ENCODE measurements at places on chromosomes 11 and 22. TPM values are rescaled to one million over a fixed set of nuclear protein-coding genes. Genes with fewer than 3 reads are reported as not detected.

The ADSL gene
- total RNA-seq: 78.9 TPM

DNA sequence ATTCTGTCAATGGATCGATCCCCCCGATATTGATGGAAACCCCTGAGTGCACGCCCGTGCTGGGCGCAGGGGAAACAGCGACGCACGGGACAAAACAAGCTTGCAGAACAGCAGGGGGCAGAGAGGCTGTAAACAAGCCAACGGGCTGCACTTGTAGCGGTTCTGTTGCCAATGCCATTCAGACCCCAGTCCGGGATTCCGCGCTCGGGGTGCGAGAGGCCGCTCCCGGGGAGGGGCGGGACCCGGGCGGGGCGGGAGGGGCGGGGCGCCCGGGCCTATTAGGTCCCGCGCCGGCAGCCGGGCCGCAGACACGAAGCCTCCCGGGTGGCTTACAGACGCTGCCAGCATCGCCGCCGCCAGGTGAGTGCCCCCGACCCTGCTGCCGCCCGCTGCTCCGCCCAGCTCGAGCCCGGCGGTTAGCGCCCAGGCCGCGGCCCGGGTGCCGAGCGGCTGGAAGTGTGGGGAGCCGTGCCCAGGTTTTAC is at the start of gene BIK:
BIK (plus strand) TSS at position 307 of the 483 bp plus-strand sequence. CDS start 13,273 bp downstream, outside the sequence.
- H3K27me3 ChIP-seq: no peaks in the 10 kb centered on the region
- peaks cover 5% of the 10 kb centered on the region for H3K4me1 ChIP-seq

- H3K27me3 ChIP-seq: no peaks in the 10 kb centered on the region
- H3K4me1 ChIP-seq: peaks cover 20% of the 10 kb centered on the region
- H3K27ac ChIP-seq: no peak overlapping the region
- H3K36me3 ChIP-seq: no peaks in the 10 kb centered on the region
- no peak for DNase-seq
Observed at GRCh38 chr11:74818283-74818946, 69.8 kb downstream of the RNF169 start.

The SLCO2B1 gene
- total RNA-seq: 33.2 TPM

DNA sequence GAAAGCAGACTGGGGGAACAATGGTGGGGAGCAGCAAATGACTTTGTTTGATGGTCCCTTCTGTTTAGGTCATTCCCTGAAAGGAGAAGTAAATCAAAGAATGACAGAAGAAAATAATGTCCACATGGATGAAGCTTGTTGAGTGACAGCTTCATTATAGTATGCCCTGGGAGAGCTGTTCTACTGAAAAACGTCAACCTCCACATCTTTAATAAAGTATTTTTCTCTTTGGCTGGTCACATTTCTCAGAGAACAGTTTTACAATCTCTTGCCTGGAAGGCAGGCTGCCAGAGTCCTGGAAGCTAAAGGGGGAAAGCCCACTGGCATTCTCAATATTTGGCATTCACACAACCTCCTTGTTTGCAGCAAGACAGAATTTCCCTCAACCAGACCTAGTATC is 287.9 kb downstream of the SWAP70 start:
- DNase-seq: no peak
- no peaks in the 10 kb centered on the region for H3K36me3 ChIP-seq
- H3K27ac ChIP-seq: no peak overlapping the region
- peaks cover 2% of the 10 kb centered on the region for H3K4me1 ChIP-seq
- no peak overlapping the region for H3K4me3 ChIP-seq

GRCh38 chr22:45997077-45997776 is 20.3 kb upstream of the WNT7B start:
- DNase-seq: peak; percentile 89
- peak overlapping the region; percentile 78 for H3K27ac ChIP-seq
- peaks cover 55% of the 10 kb centered on the region for H3K4me1 ChIP-seq
- H3K27me3 ChIP-seq: no peaks in the 10 kb centered on the region
- no peak overlapping the region for H3K4me3 ChIP-seq

The KIRREL3 gene
- 1.1 TPM for total RNA-seq

DNA sequence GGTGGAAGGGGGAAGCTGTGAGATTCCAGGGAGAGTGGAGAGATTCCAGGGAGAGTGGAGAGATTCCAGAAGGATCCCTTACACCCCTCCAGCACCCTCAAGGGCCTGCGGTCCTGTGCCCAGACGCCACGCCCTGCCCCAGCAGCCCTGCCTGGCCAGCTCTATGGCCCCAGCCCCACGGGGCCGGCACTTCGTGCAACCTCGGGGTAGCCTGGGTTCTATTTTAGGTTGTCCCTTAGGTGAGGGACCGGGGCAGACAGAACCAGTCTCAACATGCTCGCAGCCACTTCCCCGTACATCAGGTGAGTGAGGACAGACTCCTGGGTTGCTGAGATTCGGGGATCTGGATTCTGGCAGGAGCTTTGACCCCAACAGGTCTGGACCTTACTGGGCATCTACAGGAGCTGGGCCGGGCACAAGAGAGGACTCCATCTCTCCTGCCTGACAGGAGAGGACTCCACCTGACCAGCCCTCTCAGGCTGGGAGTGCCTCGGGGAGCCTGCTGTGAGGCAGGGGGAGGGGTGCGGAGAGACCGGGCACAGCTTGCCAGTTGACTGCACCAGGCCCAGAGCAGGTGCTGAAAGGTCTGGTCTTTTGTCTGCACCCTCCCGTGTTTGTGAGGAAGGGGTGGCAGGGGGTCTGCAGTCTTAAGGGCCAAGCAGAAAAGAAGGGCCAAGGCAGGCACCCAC is 8.5 kb upstream of the ADORA2A start:
- H3K36me3 ChIP-seq: no peaks in the 10 kb centered on the region
- H3K27ac ChIP-seq: no peak overlapping the region
- H3K27me3 ChIP-seq: no peaks in the 10 kb centered on the region
- H3K4me3 ChIP-seq: no peak overlapping the region
- no peak for DNase-seq

The PDXP gene
- total RNA-seq: 117 TPM

DNA sequence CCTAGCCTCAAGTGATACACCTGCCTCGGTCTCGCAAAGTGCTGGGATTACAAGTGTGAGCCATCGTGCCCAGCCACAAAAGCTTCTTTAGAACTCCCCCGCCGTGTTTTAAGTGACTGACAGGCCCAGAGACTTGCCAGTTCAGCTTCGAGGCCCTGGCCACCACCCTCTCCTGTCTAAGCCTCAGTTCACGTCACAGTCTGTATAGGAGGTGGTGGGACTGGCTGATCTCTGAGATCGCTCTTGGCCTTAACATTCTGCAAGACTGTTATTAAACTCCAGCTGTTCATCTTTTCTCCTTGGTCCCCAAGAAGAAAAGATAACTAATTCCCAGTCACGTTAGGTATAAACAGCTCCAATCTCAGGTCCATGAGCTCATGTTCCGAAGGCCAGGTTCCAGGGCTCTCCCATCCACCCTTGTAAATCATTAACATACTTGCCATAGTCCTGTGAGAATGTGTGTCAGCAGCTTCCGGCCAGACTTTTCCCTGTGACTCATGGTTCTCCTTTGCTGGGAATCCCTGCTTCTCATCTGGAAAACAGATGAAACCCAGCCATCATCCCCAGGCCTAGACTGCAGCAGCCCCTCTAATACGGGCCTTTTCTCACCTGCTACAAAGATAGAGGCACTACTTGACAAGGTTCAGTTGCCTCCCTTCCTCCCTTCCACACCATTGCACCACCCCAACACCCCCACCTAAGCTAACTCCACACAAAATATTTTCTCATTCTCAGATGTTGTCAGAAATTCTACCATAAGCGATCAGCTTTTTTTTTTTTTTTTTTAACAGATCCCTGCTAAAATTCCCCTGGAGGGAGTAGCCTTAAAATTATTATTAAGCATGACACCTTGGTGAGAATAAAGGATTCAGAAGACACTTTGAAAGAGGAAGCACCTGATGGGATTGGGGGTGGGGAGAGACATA is 5.6 kb upstream of the KIAA0930 start:
- no peaks in the 10 kb centered on the region for H3K36me3 ChIP-seq
- no peaks in the 10 kb centered on the region for H3K4me1 ChIP-seq
- no peaks in the 10 kb centered on the region for H3K27me3 ChIP-seq
- DNase-seq: no peak
- no peak overlapping the region for H3K27ac ChIP-seq

The CTSC gene
- 39.1 TPM for total RNA-seq

GRCh38 chr22:39316440-39317083 is 2.9 kb downstream of the RPL3 start:
- H3K4me3 ChIP-seq: no peak overlapping the region
- no peaks in the 10 kb centered on the region for H3K27me3 ChIP-seq
- H3K4me1 ChIP-seq: peaks cover 50% of the 10 kb centered on the region
- H3K36me3 ChIP-seq: no peaks in the 10 kb centered on the region
- DNase-seq: peak; percentile 81
- peak overlapping the region; percentile 64 for H3K27ac ChIP-seq

GRCh38 chr11:65185869-65186341 is 4.2 kb downstream of the CAPN1 start:
- no peak for DNase-seq
- H3K4me1 ChIP-seq: peaks cover 11% of the 10 kb centered on the region
- H3K4me3 ChIP-seq: no peak overlapping the region
- H3K27ac ChIP-seq: no peak overlapping the region
- H3K27me3 ChIP-seq: no peaks in the 10 kb centered on the region
- H3K36me3 ChIP-seq: no peaks in the 10 kb centered on the region

DNA sequence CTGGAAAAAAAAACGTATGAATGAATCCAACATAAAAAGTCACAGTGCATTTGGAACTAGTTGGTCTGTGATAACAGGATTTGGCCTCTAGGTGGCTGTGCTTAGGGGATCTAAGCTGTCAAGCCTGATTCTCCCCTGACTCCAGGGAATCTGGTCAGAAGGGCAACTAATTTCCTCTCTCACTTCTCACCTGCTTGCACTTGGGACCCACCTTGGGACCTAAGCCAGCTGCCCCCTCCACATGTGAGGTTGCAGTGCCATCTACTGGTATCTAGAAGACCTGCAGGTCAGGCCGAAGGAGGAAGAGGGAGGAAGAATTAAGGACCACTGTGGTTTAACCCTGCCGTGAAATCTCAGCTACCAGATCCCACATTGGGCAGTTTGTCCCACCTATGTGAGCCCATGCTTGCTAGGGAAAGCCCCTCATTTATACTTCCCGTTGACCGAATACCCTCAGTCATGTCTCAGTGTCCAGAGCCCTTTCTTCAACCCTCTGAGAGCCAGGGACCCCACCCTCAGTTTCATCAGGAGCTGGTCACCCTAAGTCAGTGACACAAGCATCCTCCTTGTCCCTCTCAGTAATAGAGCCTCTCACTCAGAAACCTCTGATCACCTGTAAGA is 33.2 kb upstream of the CAVIN3 start:
- H3K36me3 ChIP-seq: no peaks in the 10 kb centered on the region
- H3K4me3 ChIP-seq: no peak overlapping the region
- no peaks in the 10 kb centered on the region for H3K27me3 ChIP-seq
- peak; percentile 54 for DNase-seq
- H3K27ac ChIP-seq: no peak overlapping the region

GRCh38 chr11:123301696-123302400 is 106.8 kb upstream of the CLMP start:
- H3K4me3 ChIP-seq: peak overlapping the region; percentile 34
- H3K27me3 ChIP-seq: no peaks in the 10 kb centered on the region
- peak; percentile 73 for DNase-seq
- H3K36me3 ChIP-seq: no peaks in the 10 kb centered on the region
- no peak overlapping the region for H3K27ac ChIP-seq

The CCDC116 gene
- 28.6 TPM for total RNA-seq

DNA sequence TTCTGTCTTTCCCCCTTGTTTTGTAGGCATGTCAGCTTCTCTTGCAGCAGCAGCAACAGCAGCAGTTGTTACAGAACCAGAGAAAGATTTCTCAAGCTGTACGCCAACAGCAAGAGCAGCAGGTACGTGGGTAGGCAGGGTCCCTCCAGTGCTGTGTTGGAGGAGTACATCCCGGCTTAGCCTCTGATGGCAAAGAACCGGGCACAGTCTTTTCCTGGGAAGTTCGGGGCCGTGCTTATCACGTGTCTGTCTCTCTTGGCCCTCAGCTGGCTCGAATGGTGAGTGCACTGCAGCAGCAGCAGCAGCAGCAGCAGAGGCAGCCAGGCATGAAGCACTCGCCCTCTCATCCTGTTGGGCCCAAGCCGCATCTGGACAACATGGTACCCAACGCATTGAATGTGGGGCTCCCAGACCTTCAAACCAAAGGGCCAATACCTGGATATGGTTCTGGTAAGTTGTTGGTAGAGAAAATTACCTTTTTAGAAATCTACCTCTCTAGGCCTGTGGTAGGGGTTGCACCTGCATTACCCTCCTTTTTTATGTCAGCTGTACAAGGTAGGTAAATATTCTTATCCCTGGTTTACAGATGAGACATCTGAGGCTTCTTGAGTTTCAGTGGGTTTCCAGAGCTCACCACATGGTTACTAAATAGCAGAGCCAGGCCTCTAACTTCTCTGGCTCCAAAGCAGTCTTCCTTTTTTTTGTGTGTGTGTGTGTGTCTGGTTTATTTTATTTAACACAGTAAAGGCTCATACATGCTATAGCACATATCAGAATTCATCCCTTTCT is 45.2 kb upstream of the ADSL start:
- peaks cover 3% of the 10 kb centered on the region for H3K4me1 ChIP-seq
- no peak overlapping the region for H3K4me3 ChIP-seq
- H3K36me3 ChIP-seq: no peaks in the 10 kb centered on the region
- no peak overlapping the region for H3K27ac ChIP-seq
- no peaks in the 10 kb centered on the region for H3K27me3 ChIP-seq

The UBQLNL gene
- total RNA-seq: 8.8 TPM

The OR56B1 gene
- 0.16 TPM for total RNA-seq

The OTOG gene
- 2.9 TPM for total RNA-seq

The DDT gene
- 80.0 TPM for total RNA-seq

GRCh38 chr11:6681949-6682348 is 1.2 kb downstream of the MRPL17 start:
- H3K27me3 ChIP-seq: no peaks in the 10 kb centered on the region
- H3K4me1 ChIP-seq: peaks cover 8% of the 10 kb centered on the region
- no peaks in the 10 kb centered on the region for H3K36me3 ChIP-seq
- no peak overlapping the region for H3K27ac ChIP-seq

DNA sequence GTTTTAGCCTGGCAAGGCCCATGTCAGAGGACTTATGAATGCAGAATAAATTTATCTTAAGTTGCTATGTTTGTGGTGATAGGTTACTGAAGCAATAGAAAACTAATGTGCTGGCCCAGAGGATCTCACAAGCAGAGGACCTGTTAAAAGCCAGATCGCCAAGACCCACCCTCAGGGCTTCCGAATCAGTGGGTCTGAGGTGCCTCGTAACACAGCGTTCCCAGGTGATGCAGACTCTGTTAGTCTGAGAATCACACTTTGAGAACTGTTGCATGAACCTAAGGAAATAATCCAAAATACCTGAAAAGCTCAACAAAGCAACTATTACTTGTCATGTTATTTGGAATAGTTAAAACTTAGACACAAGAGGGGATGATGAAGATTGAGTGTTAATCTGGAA is 6.7 kb upstream of the SCARF2 start:
- H3K4me3 ChIP-seq: no peak overlapping the region
- H3K4me1 ChIP-seq: no peaks in the 10 kb centered on the region
- no peak overlapping the region for H3K27ac ChIP-seq
- no peaks in the 10 kb centered on the region for H3K36me3 ChIP-seq

GRCh38 chr11:129418039-129418438 is 42.4 kb downstream of the BARX2 start:
- H3K36me3 ChIP-seq: no peaks in the 10 kb centered on the region
- no peak for DNase-seq
- no peak overlapping the region for H3K4me3 ChIP-seq

The H19 gene
- total RNA-seq: 224 TPM

- DNase-seq: no peak
- H3K27me3 ChIP-seq: no peaks in the 10 kb centered on the region
- no peaks in the 10 kb centered on the region for H3K36me3 ChIP-seq
- no peak overlapping the region for H3K27ac ChIP-seq
Observed at GRCh38 chr11:116694815-116695590, 77.8 kb downstream of the BUD13 start.

The SCGB1C1 gene
- not detected for total RNA-seq
